SJCRH30 (cell line): ENCODE measurements at places on chromosomes 3 and 15. TPM values are rescaled to one million over a fixed set of nuclear protein-coding genes. Genes with fewer than 3 reads are reported as not detected.

GRCh38 chr15:64187396-64188191, 24.8 kb upstream of the PPIB start:
- no peaks in the 10 kb centered on the region for H3K4me1 ChIP-seq
- no peaks in the 10 kb centered on the region for H3K27me3 ChIP-seq
- peaks cover 8% of the 10 kb centered on the region; the same call in 1 of the 2 replicates for H3K36me3 ChIP-seq
- H3K27ac ChIP-seq, result no peak overlapping the region
- DNase-seq, result no peak

Gene FEZF2
- total RNA-seq, result not detected in 2 replicates

- H3K27me3 ChIP-seq, result no peaks in the 10 kb centered on the region
- no peak overlapping the region for H3K4me3 ChIP-seq
- no peak overlapping the region for H3K27ac ChIP-seq
- no peaks in the 10 kb centered on the region for H3K36me3 ChIP-seq
- no peaks in the 10 kb centered on the region for H3K4me1 ChIP-seq
Measured at GRCh38 chr3:4629095-4630007, 136.2 kb downstream of the ITPR1 start.

Gene ITIH1
- 0.04 TPM in 1 of 2 replicates, not detected in the other for total RNA-seq

DNA sequence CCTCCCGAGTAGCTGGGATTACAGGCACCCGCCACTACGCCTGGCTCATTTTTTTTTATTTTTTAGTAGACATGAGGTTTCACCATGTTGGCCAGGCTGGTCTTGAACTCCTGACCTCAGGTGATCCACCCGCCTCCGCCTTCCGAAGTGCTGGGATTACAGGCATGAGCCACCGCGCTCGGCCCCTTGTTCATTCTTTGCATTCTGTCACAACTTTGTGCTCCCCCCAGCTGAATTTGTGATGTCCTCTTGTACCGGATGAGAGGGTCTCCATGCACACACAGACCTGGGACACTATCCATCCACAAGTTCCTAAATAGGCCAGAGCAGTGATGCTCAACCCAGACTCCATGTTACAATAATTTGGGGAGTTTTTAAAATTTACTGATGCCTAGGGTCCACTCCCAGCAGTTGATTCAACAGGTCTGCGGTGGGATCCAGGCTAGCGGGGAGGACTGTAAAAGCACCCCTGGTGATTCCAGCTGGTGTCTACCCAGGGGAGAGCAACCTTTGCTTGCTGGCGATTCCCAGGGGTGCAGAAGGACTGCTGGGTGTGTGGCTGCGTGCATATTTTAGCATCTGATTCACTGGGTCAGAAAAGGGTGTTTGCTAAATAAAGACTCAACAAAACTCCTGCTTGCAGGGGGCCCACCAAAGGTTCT, 1.0 kb downstream of the RASSF1 start:
- H3K4me1 ChIP-seq, result peaks cover 4% of the 10 kb centered on the region; the same call in 1 of the 2 replicates
- DNase-seq, result no peak
- no peaks in the 10 kb centered on the region for H3K27me3 ChIP-seq
- H3K4me3 ChIP-seq, result no peak overlapping the region

Gene CHRD
- total RNA-seq, result 8.2 and 9.0 TPM in 2 replicates

DNA sequence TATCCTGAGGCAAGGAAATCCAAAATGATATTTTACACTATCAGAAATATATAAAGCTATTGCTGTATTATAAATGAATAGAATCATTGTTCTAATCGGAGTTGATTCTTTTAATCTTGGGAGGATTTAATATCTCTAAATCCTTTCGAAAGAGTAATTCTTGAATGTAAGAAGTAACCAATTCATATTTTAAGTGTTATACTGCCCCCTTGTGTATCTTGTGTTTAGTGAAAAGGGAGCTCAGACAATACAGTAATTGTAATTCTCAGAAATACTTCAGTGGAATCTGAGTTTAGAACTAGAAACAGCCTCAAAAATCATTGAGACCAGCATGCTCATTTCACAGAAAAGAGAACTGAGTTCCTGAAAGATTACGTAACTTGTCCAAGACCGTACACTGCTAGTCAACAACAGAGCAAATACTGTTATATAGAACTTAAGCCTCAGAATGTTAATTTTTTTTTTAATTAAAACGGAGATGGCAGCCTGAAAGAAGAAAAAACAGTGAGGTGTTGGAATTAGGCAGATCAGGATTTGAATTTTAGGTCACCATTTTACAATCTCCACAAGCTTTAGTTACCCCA, 42.9 kb downstream of the PLCH1 start:
- no peaks in the 10 kb centered on the region for H3K4me1 ChIP-seq
- H3K27ac ChIP-seq, result no peak overlapping the region
- DNase-seq, result peak; percentile 70
- no peak overlapping the region for H3K4me3 ChIP-seq

- DNase-seq, result peak; percentile 51
- peaks cover 6% of the 10 kb centered on the region; the same call in 1 of the 2 replicates for H3K27me3 ChIP-seq
- no peak overlapping the region for H3K27ac ChIP-seq
- peaks cover 22% of the 10 kb centered on the region for H3K4me1 ChIP-seq
Measured at GRCh38 chr15:99437315-99438223, 128.2 kb upstream of the MEF2A start.
